ENCODE measurements at places on chromosomes 7 and 10.

DNA sequence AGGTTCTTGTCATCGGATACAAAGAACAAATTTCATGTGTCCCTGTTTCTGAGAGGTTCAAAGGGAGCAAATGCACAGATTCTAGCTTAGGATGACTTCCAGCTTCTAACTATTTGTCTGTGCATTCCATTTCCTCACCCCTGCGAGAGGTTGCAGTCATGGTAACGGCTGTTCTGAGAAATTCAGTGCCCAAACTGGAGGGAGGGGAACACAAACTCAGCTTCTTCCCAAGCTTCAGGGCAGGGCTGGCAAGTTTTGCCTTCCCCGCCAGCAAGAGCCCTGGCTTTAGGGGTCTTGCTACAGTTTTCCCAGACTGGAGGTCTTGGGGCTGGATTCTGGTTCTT is 11.1 kb downstream of the FAS start:
- DNase-seq = no peak

DNA sequence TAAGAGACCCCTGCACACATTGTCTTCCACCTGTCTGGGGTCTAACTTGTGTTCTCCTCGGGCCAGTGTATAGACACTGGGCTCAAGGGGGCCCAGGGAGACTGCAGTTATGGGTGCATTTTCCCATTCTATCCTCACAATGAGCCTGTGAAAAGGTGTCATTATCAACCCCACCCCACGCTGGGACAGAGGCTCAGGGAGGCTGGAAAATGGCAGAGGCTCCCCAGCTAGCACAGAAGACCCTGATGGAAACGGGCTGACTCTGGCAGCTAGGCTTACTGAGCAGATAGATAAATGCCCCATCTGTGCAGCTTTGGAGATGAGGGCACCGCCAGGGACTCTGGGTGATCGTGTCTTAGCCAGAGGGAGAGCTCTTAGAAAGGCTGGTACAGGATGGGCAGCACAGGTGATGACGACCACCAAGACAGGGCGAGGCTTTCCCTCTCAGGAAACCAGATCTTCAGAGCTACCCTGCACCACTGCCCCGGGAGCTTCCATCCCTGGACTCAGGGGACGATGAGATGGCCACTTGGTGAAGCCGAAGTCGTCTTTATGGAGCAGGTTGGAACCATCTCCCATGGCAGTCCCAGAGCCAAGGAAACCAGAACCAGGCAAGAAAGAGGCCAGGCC is 58.2 kb upstream of the CHST15 start:
- DNase-seq = no peak

- DNase-seq = no peak
Observed at GRCh38 chr7:298375-298702, 8.4 kb downstream of the FOXL3 start.

GRCh38 chr7:72249106-72249505 is 163.0 kb downstream of the CALN1 start:
- no peak for DNase-seq

GRCh38 chr7:114944745-114945625 is 23.1 kb downstream of the MDFIC start:
- DNase-seq = no peak

DNA sequence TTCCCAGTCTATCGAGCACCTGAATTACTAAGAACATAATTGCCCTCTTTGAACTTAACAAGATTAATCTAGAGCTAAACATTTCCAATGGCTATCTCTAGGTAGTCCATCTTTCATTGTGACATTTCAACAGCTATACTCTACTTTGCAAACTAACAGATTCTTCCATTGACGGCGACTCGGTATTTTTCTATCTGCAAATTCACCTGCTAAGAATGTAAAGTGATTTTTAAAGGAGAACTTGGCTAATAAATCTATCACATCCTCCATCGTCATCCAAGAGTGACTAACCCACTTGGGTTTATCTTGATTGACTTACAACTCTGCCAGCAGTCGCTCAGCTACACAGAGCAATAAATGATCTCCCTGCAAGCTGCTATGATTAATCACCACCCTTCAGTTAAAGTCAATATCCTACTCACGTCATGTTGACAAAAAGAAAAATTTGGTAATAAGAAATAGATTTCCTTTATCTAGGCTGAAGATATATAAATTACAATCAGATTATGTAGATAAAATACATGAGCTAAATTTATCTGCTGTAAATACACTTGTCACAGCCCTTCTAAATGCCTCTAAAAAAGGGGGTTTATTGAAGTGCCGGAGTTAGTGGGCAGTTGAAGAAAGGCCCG is 99.5 kb downstream of the SFMBT2 start:
- no peak for DNase-seq

DNA sequence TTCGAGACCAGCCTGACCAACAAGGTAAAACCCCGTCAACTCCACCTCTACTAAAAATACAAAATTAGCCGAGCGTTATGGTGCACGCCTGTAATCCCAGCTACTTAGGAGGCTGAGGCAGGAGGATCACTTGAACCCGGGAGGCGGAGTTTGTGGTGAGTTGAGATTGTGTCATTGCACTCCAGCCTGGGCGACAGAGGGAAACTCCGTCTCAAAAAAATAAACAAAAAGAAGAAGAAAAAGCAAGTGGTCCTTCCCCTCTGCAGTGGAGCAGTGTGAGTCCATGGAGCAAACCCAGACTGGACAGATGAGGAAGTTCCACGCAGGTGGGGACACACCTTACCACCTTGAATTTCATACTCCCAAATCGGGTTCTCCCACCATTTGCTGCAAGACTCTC is 13.1 kb upstream of the SERPINE1 start:
- no peak for DNase-seq

DNA sequence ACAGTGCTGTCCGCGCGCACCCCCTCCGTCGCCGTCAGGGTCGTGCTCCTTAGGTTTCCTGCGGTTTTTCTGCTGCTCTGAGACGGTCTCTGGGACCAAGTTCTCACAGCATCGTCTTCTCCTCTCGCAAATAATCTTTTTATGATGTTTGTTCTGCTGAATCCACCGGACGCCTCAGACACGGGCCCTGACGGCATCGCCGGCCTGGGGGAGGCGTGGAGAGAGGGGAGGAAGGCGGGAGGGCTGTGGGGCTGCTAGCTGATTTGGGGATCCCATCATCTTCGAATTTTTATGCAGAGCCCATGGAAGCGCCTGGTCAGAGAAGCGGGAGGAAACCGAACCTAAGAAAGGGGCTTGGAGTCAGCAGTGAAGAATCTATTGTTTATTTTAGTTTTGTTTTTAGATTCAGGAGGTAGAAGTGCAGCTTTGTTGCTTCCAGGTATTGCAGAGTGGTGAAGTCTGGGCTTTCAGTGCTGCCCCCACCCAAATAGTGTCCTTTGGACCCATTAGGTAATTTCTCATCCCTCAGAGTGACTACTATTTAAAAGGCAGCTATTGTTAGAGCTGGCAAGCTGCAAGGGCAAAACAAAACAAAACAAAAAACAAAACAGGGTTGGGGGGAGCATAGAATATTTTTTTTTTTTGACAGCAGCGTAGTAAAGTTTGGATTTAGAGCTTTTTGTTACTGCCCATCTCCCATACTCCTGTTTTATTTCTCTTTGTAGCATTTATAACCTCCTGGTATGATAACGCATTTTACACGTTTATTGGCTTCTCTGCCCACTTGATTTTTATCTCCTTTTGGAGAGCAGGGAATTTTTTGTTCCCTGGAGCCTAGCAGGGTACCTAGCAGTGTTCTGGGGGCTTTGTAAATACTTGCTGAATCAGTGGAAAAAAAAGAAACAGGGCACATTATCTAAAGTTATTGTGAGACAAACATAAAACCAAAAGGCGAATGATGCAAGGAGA is 92.6 kb downstream of the SPAG6 start:
- no peak for DNase-seq

DNA sequence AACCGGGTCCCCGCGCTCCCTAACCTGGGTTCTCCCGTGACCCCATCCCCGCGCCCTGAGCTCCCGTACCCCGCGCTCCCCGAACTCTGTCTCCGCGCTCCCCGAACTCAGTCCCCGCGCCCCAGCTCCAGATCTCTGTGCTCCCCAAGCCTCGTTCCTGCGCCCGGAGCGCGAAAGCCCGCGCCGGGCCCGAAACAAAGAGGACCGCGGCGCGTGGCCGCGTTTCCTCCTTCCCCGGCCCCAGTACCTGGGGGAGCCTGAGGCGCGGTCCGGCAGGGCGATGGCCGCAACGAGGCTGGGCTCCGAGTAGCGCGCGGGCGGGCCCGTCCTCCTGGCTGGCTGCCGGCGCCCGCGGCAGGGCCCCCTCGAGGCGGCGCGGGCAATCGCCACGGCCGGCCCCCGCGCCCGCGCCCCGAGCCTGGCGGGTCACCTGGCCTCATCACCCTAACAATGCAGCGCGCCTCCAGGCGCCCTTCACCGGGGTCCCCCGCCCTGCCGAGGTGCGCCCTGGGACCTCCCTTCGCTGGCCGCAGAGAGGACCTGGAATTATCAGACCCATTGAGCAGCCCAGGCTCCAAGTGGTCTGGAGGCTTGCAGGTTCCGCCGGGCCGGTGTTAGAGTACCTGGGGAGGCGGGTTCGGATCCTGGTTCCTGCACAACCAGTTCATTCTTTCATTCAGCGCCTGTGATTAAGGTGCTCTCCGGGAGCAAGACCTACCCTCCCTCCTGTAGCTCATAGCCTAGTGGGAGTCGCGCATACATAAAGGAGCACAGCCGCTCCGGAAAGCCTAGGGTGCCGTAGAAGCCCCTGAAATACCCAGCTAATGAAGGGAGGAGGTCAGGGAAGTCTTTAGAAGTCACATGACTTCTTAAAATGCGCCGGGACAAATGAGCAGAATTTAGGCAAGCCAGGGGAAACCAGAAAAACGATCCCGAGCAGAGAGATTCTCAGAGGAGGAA is at the start of gene TNS3:
Gene TNS3 (minus strand): TSS at position 308 of the 960 bp plus-strand sequence. CDS start 142,475 bp downstream, outside the sequence.
- no peak for DNase-seq

DNA sequence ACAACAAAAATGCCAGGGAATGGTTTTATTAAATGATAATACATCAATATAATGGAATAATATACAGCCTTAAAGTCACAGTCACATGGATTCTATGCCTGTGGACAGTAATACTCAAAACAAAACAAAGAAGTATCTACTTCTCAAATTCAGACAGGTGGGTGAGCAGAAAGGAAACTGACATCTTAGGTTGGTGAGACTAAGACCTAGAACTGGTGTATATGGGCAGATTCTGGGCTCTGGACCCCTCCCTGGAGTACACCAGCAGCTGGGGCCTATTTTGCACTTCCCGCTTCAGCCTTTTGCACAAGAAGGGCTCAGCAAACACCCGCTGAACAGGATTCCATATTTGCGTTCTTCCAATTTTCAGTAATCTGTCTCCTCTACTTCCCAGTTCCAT is 5.4 kb upstream of the FIS1 start:
- DNase-seq = no peak

DNA sequence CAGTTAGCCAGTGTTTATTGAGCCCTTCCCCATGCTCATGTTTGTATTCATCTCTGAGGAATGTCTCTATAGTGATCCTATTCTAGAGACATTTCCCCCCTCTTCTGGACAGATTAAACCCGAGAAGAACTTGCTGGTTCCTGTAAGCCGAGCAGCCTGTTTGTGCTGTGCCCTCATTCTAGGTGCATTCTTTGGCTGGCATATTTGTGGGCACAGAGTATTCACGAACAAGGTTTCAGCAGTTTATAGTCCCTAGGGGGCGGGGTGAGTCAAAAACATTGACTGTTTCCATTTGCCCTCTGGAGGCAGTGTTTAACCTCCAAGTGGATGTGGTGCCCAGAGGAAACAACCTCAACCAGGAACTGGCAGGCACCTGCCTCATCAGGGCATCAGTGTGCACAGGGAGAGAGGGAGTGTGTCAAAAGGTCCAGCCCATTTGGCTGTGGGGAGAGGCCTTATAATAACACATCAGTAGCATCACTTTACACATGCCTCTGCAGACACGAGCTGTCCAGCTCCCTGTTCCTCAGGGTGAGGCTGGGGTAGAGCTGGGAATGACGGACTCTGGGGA is 273.3 kb upstream of the LRGUK start:
- no peak for DNase-seq

GRCh38 chr10:110411047-110411410 is 86.7 kb upstream of the DUSP5 start:
- no peak for DNase-seq

DNA sequence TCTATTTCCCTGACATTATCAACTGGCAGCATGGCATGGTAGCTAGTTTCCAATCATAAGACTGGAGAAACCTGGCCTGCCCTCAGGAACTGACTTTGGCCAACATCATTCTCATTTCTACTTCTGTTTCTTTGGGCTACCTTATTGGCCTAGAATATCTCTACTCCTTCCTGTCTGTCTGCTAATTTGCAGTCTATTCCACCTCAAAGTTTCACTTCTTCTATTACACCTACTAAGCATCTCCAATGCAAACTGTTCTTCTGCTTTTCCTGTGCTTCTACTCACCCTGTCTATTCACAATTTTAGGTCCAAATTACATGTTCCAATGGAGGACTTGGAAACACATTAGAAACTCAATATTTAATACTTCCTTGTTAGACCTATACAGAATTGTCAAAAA is 65.6 kb downstream of the ZNF503 start:
- no peak for DNase-seq

- DNase-seq = no peak
Observed at GRCh38 chr10:132241496-132241895, 54.7 kb downstream of the DPYSL4 start.

DNA sequence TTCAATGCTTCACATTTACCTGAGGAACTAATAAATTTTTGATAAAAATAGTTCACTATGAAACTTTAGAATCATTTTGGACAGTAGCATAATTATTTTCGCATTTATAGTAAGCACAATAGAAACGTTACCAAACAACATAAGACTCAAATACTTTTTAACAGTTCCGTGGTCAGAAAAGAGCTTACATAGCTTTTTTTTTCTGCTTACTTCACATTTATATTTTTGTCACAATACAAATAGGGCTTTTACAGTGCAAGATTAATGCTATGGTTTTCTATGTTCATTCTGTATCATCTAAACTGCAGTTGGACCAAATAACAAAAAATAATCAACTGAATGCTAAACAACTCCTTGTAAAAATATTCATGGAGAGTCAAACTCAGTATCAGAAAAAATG is 26.5 kb upstream of the RHOBTB1 start:
- DNase-seq = no peak

GRCh38 chr10:23193435-23194074 is 1.4 kb downstream of the PTF1A start:
- no peak for DNase-seq

- no peak for DNase-seq
Observed at GRCh38 chr7:27213433-27214238, 13.7 kb upstream of the HOXA13 start.

GRCh38 chr7:151289891-151290290 is 41.4 kb upstream of the SMARCD3 start:
- DNase-seq = no peak

Measured in activated naive CD4-positive, alpha-beta T cell treated with anti-CD3 and anti-CD28 coated beads, Interleukin-2, amount 50 U/mL, for 16 hours (primary cell).